Adrenal gland (tissue), 19 donors: ENCODE measurements at places on chromosomes 11 and 22. TPM values are rescaled to one million over a fixed set of nuclear protein-coding genes. Genes with fewer than 3 reads are reported as not detected.

The APOBEC3F gene
- total RNA-seq = 7.0 TPM

GRCh38 chr11:28384418-28384817 is 276.2 kb downstream of the METTL15 start:
- H3K27ac ChIP-seq = no peak overlapping the region
- H3K4me3 ChIP-seq = no peak overlapping the region
- H3K27me3 ChIP-seq = no peaks in the 10 kb centered on the region
- DNase-seq = no peak

DNA sequence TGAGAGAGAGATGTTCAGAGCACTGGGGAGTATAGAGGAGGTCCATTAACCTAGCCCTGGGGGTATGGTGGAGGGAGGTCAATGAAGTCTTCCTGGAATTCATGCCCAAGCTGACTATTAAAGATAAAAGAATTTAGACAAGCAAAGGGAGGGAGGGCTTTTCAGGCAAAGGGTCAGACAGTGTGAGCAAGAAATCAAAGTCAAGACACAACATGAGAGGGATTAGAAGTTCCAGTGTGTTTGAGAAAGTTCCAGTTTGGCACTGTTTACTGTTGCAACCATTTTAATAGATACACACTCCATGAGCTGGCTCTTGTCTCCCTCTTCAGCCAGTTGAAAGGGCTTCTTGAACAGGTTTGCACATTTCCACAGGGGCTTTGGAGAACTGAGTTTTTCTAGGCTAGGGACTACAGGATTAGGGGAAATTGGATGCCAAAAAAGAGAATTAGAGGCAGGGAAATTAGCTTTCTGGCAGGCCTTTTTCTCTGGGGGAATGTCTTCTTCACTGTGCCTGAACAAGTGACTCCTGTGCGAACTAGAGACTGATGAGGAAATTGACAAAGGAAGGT is 14.7 kb upstream of the NNMT start:
- no peaks in the 10 kb centered on the region for H3K36me3 ChIP-seq
- H3K4me1 ChIP-seq = no peaks in the 10 kb centered on the region
- H3K27ac ChIP-seq = no peak overlapping the region
- no peak for DNase-seq
- H3K27me3 ChIP-seq = no peaks in the 10 kb centered on the region
- H3K4me3 ChIP-seq = no peak overlapping the region

The SYTL2 gene
- total RNA-seq = 64.9 TPM

- DNase-seq = peak; percentile 27
- H3K27ac ChIP-seq = peak overlapping the region; percentile 64
- peaks cover 24% of the 10 kb centered on the region for H3K4me1 ChIP-seq
- no peak overlapping the region for H3K4me3 ChIP-seq
Measured at GRCh38 chr11:95076416-95076815, 9.7 kb downstream of the SRSF8 start.

GRCh38 chr11:1667906-1668305 is 29.1 kb upstream of the KRTAP5-6 start:
- H3K36me3 ChIP-seq = no peaks in the 10 kb centered on the region
- H3K4me1 ChIP-seq = no peaks in the 10 kb centered on the region
- no peak overlapping the region for H3K4me3 ChIP-seq
- peaks cover 4% of the 10 kb centered on the region for H3K27me3 ChIP-seq

GRCh38 chr22:46047841-46048595 is 71.1 kb upstream of the WNT7B start:
- H3K27me3 ChIP-seq = no peaks in the 10 kb centered on the region
- no peaks in the 10 kb centered on the region for H3K36me3 ChIP-seq
- H3K27ac ChIP-seq = no peak overlapping the region
- H3K4me3 ChIP-seq = no peak overlapping the region
- H3K4me1 ChIP-seq = peaks cover 20% of the 10 kb centered on the region

GRCh38 chr11:128902515-128903066 is 11.4 kb downstream of the KCNJ5 start:
- no peaks in the 10 kb centered on the region for H3K36me3 ChIP-seq
- no peak overlapping the region for H3K27ac ChIP-seq
- no peak for DNase-seq
- no peak overlapping the region for H3K4me3 ChIP-seq
- no peaks in the 10 kb centered on the region for H3K27me3 ChIP-seq

DNA sequence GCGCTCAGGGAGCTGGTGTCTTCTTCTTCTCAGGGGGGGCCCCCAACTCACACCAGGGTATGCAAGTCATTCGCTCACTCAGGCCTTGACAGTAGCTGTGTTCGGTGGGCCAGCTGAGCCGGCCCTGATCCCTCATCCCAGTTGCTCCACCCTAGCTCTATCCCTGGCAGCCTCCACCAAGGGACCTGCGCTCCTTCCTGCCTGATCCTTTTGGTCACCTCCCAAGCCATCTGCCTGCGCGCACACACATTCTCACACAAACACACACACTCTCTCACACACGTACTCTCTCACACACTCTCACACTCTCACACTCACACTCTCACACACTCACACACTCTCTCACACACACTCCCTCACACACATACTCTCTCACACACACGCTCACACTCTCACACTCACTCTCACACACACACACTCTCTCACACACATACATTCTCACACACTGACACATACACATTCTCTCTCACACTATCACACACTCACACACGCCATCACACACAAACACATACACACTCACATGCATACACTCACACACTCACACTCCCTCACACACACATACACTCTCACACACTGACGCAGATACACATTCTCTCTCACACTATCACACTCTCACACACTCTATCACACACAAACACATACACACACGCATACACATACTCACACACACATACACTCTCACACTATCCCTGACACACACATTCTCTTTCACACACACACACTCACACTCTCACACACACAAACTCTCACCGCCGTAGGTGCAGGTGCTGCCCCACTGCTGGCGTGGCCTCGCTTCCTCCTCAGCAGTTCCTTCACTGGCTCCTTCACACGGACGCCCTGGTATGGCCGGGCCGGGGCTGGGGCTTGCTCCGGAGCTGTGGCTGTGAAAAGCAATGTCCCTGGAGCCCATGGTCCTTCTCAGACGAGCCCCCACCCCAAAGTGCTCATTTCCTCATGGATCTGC is 20.8 kb downstream of the POU2AF1 start:
- DNase-seq = no peak
- H3K27me3 ChIP-seq = no peaks in the 10 kb centered on the region
- H3K36me3 ChIP-seq = no peaks in the 10 kb centered on the region
- H3K27ac ChIP-seq = no peak overlapping the region

DNA sequence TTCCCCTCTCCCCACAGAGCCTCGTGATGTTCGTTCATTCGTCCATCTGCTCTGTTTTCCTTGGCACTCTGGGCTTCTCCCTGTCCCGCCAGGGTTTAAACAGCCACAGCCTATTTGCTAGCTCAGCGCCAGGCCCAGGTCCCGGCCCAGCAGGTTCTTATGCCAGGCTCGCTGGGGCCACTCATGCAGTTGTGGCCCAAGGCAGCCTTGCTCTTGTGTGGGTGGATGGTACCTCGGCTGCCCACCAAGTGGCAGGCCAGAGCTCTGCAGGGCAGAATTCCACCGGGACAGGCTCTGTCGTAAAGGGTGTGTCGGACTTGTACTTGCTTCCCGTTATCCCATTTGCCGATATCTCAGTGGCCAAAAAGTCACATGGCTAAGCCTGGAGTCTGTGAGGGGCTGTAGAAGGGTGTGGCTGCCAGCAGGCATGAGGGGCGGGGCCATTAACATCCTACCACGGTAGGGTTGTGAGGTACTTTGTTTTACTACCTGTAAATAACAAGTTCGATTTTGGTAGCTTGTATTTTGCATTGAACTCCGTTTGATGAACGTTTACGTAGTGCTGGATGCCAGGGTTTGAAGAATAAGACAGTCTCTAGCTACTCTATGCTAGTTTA is 7.9 kb downstream of the FAM118A start:
- no peaks in the 10 kb centered on the region for H3K4me1 ChIP-seq
- H3K36me3 ChIP-seq = no peaks in the 10 kb centered on the region
- H3K27ac ChIP-seq = no peak overlapping the region

The NAALADL1 gene
- 4.9 TPM for total RNA-seq

DNA sequence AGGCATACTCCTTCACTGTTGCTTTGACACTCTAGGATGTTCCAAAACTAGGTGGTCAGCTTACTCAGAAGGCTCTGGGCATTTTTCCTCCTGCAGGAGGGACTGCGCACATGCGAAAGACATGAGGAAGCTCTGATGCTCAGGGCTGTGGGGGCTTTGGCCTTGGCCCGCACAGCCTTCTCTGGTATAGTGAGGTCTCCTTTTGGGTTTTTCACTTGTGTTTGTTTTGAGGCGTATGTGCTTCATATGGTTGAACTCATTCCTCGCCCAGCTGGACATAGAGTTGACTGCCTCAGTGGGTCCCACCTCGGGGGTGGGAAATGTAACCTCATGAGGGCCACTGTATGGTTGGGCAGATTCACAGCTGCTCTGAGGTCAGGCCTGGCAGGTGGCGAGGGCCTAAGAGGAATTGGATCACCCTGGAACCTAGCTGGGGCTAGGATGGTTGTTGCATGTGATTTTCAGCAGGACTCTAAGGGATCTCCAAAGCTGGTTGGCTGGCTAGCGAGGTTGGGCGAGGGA is 63.7 kb downstream of the PTPRJ start:
- H3K27ac ChIP-seq = no peak overlapping the region
- DNase-seq = no peak
- H3K4me1 ChIP-seq = no peaks in the 10 kb centered on the region

DNA sequence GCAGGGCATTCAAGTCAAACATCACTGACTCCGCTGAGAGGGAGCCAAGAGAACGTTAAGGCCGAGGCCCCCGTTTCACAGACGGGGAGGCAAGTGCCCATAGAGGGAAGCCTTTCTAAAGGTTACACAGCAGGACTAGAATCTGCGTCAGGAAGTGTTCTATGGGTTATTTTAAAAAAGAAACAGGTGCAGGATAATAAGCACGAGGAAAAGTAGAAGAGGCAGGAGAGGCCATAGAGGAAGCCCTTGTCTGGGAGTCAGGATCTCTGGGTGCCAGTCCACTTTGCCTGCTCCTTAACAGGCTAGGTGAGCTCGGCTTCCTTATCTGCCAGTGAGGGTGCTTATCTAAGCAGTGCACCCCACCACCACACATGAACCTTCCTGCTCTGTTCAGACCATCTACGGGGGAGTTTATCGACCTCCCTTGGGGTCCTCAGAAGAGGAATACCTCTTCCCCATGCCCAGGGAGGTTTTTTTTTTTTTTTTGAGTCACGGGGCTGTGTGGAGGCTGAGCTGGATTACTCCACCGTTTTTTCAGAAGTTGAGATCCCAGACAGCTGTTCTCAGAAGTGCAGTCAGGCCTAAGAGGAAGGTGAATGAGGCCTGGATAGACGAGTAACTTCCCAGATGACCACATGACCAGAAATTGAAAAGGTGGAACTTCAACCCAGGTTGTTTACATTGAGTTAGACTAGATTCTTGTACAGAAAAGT is 1.2 kb upstream of the FCHSD2 start:
- peak; percentile 30 for DNase-seq
- H3K27me3 ChIP-seq = no peaks in the 10 kb centered on the region
- H3K36me3 ChIP-seq = no peaks in the 10 kb centered on the region

- H3K4me1 ChIP-seq = no peaks in the 10 kb centered on the region
- H3K4me3 ChIP-seq = no peak overlapping the region
- no peaks in the 10 kb centered on the region for H3K36me3 ChIP-seq
- no peaks in the 10 kb centered on the region for H3K27me3 ChIP-seq
- DNase-seq = no peak
Measured at GRCh38 chr11:112519751-112520150, 259.1 kb upstream of the PLET1 start.

GRCh38 chr11:111365722-111366559 is 13.1 kb downstream of the POU2AF1 start:
- no peak overlapping the region for H3K27ac ChIP-seq
- no peaks in the 10 kb centered on the region for H3K36me3 ChIP-seq
- no peak for DNase-seq

DNA sequence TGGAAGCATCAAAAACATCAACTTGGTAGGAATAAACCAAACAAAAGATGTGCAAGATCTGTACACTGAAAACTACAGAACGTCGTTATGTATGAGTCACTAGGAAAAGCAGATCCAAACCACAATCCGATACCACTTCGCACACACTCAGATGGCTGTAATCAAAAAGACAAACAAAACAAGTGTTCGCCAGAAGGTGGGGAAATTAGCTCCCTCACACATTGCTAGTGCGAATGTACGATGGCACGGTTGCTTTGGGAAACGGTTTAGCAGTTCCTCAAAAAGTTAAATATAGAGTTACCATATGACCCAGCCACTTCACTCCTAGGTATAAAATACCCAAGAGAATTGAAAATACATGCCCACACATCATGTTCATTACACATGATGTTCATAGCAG is 14.8 kb upstream of the CARD10 start:
- no peaks in the 10 kb centered on the region for H3K27me3 ChIP-seq
- no peak overlapping the region for H3K27ac ChIP-seq
- no peak overlapping the region for H3K4me3 ChIP-seq
- no peak for DNase-seq

GRCh38 chr11:84886344-84886743 is 740.8 kb downstream of the DLG2 start:
- H3K4me3 ChIP-seq = no peak overlapping the region
- H3K27ac ChIP-seq = no peak overlapping the region
- H3K36me3 ChIP-seq = no peaks in the 10 kb centered on the region
- H3K4me1 ChIP-seq = no peaks in the 10 kb centered on the region
- H3K27me3 ChIP-seq = no peaks in the 10 kb centered on the region

The OR52N4 gene
- not detected for total RNA-seq

GRCh38 chr11:71466358-71466757 is 13.4 kb downstream of the NADSYN1 start:
- H3K4me3 ChIP-seq = no peak overlapping the region
- DNase-seq = peak; percentile 65
- no peaks in the 10 kb centered on the region for H3K27me3 ChIP-seq
- no peaks in the 10 kb centered on the region for H3K4me1 ChIP-seq
- no peaks in the 10 kb centered on the region for H3K36me3 ChIP-seq

DNA sequence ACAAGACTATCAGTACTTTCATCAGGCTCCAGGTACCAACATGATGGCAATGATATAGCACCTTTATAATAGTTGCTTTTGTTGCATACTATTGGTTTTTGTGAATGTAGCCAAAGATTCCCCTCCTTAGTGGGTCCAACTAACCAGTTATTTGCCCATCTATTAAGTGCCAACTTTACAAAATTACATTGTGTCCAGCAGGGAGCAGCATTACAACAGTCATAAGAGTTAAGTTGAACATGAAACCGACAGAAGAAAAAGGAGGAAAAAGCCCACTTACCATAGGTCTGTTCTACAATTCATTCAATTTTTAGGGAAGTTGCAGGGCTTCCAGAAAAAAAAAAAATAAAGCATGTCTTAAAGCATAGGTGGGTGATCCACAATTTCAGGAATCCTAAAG is 21.6 kb downstream of the IMMP1L start:
- H3K27ac ChIP-seq = no peak overlapping the region
- no peaks in the 10 kb centered on the region for H3K4me1 ChIP-seq
- no peak overlapping the region for H3K4me3 ChIP-seq
- H3K27me3 ChIP-seq = no peaks in the 10 kb centered on the region

The CHRM4 gene
- not detected for total RNA-seq

The HMOX1 gene
- total RNA-seq = 19.3 TPM

The SLC22A12 gene
- total RNA-seq = not detected

DNA sequence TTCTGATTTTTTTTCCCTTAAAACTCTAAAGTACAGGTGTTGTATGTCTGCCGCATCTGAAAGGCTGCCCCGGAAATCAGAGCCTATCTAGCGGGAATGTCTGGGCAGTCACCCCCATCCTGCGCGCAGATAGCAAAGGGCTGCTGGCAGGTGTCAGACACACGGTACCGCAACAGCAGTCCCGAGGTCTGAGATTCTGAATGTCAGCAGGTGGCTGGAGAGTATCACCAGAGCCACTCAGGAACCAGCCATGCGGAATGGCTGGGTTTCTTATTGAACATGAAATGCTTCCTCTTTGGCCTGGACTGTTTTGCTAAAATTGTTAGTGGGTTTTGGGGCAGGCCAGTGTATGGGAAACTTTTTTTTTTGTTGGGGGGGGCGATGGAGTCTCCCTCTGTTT is 53.3 kb downstream of the CERK start:
- H3K4me3 ChIP-seq = no peak overlapping the region
- H3K4me1 ChIP-seq = peaks cover 13% of the 10 kb centered on the region
- DNase-seq = no peak
- H3K27me3 ChIP-seq = no peaks in the 10 kb centered on the region
- H3K27ac ChIP-seq = no peak overlapping the region
- H3K36me3 ChIP-seq = peaks cover 34% of the 10 kb centered on the region
